Mesenteric fat pad (tissue), 1 donor: ENCODE measurements at places on chromosomes 4 and X. TPM values are rescaled to one million over a fixed set of nuclear protein-coding genes. Genes with fewer than 3 reads are reported as not detected.

DNA sequence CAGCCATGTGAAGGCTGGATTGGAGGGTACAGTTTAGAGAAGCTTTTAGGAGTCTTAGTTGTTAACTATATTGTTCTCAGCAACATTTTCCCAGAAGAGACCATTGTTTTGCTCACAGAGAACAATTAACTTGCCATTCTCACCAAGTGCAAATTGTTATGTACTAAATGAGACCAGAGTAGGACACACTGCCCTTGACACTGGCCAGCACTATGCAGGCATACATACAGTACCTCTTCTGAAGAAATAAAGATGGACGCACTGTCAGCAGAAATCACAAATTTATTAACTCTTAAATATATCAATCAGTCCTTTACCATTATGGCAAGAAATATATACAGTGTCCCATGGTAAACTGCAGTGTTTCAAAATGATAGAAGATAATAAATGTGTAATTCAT is 309.4 kb downstream of the CAMK2D start:
- DNase-seq: no peak

DNA sequence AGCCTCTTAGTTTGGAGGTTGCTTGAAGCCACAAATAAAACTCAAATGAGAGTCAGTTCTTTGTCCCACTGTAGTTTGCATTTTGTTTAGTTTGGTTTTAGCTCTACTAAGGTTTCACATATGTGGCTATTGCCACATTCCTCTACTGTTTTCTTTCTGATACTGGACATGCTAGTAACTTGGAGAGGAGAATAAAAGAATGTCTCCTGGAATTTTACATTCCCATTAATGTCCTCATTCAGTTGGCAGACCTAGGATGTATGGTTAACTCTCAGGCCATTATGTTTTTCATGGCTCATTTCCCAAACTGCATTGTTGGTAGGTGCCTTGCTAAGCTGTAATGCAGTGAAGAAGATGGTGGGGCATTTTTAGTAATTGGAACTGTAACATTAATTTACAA is 29.9 kb downstream of the UPRT start:
- DNase-seq: no peak

DNA sequence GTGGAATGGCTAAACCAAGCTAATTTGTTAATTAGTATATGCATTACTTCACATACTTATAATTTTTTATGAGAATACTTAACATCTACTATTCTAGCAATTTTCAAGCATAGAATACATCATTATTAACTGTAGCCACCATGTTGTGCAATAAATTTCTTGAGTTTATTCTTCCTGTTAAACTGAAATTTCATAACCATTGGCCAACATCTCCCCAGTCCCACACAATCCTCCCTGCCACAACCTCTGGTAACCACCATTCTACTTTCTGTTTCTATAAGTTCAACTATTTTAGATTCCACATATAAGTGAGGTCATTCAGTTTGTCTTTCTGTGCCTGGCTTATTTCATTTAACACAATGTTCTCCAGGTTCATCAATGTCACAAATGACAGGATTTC is 208.5 kb downstream of the PPP4R3C start:
- DNase-seq: no peak

- no peak for DNase-seq
These were observed 6.1 kb upstream of the CUL4B start for GRCh38 chrX:120566817-120567216.

GRCh38 chr4:144399927-144400326 is 246.0 kb upstream of the HHIP start:
- no peak for DNase-seq

DNA sequence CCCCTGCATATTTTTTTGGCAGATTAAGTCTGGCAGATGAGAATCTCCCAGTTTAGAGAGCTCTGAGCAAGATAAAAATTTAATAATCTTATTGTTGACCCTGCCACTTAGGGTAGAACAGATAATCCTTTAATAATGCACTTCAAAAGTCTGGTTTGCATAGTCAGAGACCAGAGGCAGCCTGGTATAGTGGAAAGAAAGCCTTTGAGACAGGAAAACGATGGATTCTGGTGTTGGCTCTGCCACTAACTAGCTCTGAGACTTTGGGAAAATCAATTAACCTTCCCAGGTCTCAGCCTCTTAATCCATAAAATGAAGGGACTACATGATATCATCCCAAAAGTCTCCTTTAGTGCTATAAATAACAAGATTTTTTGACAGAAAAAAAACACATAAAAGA is 824.5 kb downstream of the STIM2 start:
- no peak for DNase-seq

DNA sequence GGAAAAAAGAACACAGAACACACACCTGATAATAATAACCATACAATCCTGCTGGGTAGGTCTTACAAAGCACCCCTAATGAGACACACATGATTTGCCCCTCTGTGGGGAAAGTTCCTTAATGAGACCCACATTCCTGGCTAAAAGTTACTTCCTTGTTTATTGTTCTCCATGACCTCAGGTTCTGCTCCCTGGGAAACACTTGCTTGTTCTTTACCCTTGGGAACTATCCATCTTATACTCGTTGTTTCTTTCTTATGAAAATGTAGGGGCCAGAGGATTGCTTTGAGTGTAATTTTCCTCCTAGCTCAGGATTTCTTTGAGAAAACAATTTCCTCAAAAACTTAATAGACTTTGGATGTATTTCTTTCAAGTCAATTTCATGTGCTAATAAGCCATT is 52.1 kb upstream of the PCDH10 start:
- DNase-seq: no peak

DNA sequence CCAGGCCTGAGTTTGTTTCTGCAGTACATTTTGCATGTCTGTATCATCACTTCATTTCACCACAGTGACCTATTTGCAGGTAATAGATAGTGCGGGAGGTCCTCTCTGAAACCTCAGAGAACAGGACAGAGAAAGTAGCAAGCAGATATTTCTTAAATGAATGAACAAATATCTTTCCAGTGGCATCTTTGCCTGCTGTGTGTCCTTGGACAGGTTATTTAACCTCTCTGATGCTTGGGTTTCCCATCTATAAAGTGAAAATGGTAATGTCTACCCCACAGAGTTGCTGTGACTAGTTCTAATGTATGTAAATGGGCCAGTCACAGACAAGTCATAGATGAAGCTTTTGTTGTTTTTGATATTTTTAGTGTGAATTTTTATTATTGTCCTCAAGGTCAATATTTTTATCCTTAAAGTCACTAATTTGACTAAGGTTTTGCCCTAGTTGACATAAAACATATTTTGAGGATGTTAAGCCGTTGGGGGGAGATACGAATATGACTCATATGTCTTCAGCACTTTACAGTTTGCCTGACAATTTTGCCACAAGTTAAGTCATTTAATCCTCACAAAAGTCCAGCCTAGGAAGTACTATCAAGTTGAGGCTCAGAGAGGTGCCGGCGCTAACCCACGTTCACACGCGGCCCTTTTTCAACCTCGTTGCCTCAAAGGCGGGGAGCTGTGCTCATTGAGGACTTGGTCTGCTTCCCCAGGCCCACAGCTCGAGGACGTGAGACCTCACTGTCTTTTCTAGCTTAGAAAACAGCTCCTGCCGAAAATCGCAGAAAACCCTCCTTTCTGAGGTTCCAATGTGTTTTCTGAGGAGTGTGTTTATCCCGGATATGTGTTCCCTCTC is 126.7 kb upstream of the STX18 start:
- DNase-seq: no peak

The SEC31A gene
- total RNA-seq: 244 TPM

The MAGEA12 gene
- total RNA-seq: not detected

The CWH43 gene
- total RNA-seq: not detected

The HS6ST2 gene
- total RNA-seq: 0.19 TPM
